Endothelial cell (in vitro differentiated cells): ENCODE measurements at places on chromosomes 4 and X. TPM values are rescaled to one million over a fixed set of nuclear protein-coding genes. Genes with fewer than 3 reads are reported as not detected.

MECP2 gene
- total RNA-seq = 60.0 TPM

SPATA4 gene
- total RNA-seq = not detected

SFRP2 gene
- 4.1 TPM for total RNA-seq

BEX2 gene
- total RNA-seq = 50.4 TPM

RHOXF2 gene
- not detected for total RNA-seq

IL21 gene
- total RNA-seq = not detected

PRSS12 gene
- total RNA-seq = 0.77 TPM

GABRQ gene
- total RNA-seq = 0.41 TPM

MAGEC1 gene
- total RNA-seq = not detected

IL2 gene
- total RNA-seq = not detected

APELA gene
- 0.85 TPM for total RNA-seq
